Colonic mucosa (tissue), 4 donors: ENCODE measurements at places on chromosomes 5 and 9. TPM values are rescaled to one million over a fixed set of nuclear protein-coding genes. Genes with fewer than 3 reads are reported as not detected.

- no peak for DNase-seq
- H3K4me3 ChIP-seq, result no peak overlapping the region
- no peak overlapping the region for H3K27ac ChIP-seq
- H3K27me3 ChIP-seq, result no peaks in the 10 kb centered on the region
Observed at GRCh38 chr5:176887252-176887849, 11.8 kb downstream of the HK3 start.

DNA sequence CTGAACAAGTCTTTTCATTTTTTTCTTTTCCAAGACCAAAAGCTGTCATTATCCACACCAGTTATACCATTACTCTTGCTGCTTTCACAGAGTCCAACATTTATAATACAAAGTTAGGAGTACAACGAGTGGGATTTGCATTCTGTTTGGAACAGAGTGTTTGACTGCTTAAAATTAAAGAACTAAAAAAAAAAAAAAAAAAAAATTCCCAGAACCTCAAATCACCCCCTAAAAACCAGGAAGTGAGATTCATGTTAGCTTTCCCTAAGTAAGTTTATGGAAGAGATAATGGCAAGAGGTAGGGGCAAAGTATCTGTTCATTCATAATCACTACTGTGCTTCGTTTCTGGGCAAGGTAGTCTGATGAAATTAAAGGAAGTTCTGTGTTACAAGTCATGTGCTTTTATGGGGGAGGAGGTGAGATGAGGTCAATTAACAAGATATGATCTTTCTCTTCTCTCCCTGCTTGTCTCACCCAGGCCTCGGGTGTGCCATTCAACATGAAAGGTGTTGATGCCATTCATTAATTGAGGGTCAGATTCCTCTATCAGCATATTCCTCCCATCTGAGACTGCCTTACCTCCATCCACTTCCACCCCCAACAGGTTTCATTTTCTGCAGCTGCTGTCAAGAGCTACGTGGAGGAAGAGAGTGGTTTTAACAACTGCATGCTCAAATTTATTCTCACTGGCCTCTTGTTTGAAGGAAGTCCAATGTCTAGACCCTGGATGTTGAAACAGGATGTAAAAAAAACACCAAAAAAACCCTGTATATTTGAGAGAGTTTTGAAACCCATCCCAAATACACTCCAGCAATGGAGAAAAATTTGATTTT is 58.1 kb downstream of the MARCHF3 start:
- H3K27ac ChIP-seq, result peak overlapping the region; percentile 45
- H3K36me3 ChIP-seq, result no peaks in the 10 kb centered on the region
- H3K4me1 ChIP-seq, result peaks cover 6% of the 10 kb centered on the region
- H3K27me3 ChIP-seq, result no peaks in the 10 kb centered on the region
- DNase-seq, result peak; percentile 51

GRCh38 chr5:133552925-133553525 is 59.3 kb downstream of the FSTL4 start:
- no peaks in the 10 kb centered on the region for H3K36me3 ChIP-seq
- no peaks in the 10 kb centered on the region for H3K4me1 ChIP-seq
- no peaks in the 10 kb centered on the region for H3K27me3 ChIP-seq
- no peak overlapping the region for H3K27ac ChIP-seq

Gene IDNK
- 7.4 TPM for total RNA-seq
